Muscle of back (tissue), 13 donors: ENCODE measurements at places on chromosomes 13 and 19.

DNA sequence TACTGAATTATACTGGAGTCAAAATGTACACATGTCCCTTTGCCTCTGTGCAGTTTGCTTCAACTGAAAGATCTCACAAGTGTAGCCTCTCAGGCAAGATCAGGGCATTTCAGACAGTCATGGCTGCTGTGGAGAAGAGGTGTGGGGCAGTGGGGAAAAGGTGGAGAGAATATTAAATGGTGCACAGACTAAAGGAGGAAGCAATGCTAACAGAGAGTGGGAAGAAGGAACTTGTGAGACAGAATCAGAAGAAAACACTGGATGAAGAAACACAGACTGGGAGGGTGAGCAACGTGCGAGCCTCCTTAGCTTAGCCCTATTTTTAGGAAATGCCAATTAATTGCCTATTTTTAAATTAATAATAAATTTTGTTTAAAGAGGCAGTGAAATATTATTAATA, 49.6 kb upstream of the RAP2A start:
- DNase-seq: no peak

GRCh38 chr19:6478815-6479214, 2.8 kb downstream of the DENND1C start:
- no peak for DNase-seq

GRCh38 chr13:36794706-36795105, 24.3 kb upstream of the RFXAP start:
- no peak for DNase-seq

- DNase-seq: no peak
These were observed 2.6 kb downstream of the CRB3 start for GRCh38 chr19:6466526-6467248.

DNA sequence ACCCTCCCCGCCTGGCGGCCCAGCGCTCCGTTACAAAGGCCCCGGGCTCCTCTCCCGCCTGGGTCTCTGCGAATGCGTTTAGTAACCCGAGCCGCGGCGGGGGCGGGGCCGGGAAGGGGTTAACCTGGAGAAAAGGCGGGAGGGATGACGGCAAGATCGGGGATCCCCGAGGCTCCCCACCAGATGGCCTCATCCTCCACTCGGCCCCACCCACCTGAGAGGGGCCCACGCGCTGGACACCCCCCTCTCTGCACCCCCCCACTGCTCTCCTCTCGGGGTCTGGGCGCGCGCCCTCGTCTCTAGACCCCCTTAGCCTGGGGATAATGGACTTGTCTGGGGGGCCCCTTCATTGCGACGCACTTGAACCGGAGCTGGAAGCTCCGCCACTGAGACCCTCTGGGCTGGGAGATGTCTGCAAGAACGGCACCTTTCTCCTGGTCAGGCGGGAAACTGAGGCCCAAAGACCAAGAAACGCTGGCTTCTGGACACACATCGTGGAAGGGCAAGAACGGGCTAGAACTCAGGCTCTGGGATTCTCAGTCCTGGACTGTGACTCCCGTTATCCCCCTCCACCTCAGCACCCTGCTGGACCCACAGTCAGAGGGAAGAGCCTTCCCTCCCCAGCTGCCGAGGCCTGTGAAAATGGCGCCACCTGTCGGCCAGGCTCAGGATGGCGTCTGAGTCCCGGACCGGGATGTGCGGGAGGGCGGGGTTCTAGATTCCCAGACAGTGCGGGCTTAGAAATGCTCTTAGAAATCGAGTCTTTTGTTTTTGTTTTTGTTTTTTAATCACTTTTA, 2.9 kb upstream of the LTBP4 start:
- peak; percentile 95 for DNase-seq

DNA sequence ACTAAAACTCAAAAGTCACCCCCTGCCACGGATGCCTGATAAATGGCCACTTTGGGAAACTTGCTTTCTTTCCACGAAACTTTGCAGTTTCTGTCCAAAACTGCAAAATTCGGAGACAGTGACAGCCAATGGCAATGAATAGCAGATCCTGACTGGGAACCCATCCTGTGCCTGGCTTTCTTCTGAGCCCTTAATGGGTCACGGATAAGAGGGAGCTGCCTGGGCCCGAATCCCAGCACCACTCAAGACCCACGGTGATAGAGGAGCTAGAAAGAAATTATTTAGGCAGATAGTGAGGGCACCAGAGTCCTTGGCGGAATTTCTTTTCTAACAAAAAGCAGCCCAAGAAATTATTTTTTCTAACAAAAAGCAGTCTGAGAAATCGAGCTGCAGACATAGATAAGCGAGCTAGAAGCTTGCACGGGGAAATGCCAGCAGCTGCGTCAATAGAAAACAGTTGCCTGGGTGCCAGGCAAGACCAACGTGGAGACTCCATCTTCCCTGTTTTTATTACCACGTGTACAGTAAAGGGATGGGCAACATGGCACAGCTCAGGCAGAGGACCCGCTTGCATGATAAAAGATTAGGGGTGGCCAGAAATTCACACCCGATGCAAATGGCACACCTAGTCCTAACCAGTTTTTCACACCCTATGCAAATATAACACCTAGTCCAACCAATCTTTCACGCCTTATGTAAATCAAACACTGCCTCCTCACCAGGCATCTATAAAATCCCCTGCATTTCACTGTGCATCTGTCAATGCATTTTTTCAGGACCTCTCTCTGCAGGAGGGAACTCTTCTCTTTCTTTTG, 7.1 kb upstream of the HSH2D start:
- no peak for DNase-seq

- DNase-seq: no peak
These were observed 9.3 kb downstream of the ALOX5AP start for GRCh38 chr13:30744681-30745077.

GRCh38 chr13:46529216-46529919, 23.6 kb upstream of the LRCH1 start:
- no peak for DNase-seq

- DNase-seq: peak; percentile 56
These were observed at the start of gene SLC17A7 for GRCh38 chr19:49441210-49441959. Gene SLC17A7 (minus strand): TSS chr19:49441527. CDS start chr19:49441379, 148 bp downstream.

GRCh38 chr19:28887920-28888618, 324.9 kb downstream of the UQCRFS1 start:
- no peak for DNase-seq

DNA sequence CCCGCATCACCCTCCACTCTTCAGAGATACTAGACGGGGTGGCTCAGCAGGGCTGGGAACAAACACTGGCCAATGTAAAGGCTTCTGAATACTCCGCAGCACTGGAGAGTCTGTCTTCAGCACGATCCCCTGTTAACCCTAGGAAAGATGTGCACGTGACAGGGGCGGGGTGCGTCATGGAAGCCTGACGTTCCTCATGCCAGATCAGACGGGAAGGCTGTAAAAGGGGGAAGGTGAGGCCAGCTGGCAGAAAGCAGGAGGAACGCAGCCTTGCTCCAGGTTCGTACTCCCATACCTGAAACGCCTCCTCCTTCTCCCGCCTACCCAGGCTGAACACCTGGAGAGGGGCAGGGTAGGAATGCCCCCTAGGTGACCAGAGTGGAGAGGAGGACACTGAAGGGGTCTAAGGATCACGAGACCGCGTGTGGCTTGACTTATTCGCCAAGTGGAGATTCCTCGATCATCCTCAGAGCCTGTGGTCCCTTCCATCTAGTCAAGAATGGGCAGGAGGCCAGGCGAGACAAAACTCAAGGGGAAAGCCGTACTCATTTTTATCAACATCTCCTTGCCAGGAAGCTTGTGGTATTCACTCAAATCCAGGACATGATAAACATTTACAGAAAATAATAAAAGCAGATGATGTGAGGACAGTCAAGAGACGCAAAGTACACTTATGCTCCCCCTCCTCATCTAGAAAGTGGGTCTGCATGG, 18.2 kb upstream of the FFAR2 start:
- no peak for DNase-seq

DNA sequence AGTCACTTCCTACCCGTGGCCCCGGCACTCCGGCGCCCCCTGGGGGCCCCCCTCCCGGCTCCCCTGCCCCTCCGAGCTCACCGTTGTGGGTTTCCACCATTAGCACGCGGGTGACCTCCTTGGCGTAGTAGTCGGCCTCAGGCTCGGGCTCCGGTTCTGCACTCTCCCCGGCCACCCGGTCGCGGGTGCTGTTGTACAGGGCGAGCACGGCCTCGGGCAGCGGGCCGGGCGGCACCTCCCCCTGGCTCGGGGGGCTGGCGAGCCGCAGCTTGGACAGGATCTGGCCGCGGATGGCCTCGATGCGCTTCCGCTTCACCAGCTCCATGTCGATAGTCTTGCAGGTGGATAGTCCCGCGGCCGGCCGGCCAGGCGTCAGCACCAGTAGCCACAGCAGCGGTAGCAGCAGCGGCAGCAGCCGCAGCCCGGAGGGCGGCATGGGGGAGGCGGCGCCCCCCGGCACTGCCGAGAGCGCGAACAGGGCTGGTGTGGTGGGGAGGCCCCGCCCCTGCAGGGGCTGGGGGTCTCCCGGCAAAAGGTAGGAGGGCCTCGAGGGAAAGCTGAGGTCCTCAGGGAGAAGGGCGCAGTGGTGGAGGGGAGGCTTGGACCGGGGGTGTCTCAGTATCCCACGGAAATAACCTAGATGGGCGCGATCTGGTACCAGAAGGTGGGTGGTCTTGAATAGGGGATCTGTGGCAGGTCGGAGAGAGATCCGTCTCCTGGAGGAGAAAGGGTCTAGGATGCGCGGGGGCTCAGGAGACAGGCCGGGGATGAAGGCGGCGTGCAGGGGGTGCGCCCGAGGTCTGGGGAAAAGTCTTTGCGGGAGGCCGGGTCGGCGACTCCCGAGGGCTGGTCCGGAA, 885 bp downstream of the TGFB1 start:
- peak; percentile 64 for DNase-seq

- no peak for DNase-seq
These were observed 11.9 kb upstream of the GPR12 start for GRCh38 chr13:26772531-26772930.

- no peak for DNase-seq
These were observed 311.6 kb downstream of the KCNRG start for GRCh38 chr13:50326811-50327210.

DNA sequence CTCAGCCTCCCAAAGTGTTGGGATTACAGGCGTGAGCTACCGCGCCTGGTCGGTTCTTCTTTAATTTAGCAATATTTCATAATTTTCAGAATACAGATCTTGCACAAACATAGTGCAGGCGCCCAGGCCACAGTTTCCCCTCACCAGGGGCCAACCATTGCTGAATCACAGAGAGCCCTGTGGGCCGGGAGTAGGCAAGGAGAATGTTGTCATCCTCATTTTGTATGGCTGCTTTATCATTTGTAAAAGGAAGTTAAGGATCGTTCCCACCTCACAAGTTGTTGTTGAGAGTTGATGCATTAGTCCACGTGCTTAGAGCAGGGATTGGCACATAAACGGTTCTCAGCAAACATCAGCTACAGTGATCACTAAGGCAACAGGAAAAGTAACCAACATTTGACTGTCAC, 30.2 kb downstream of the MEIS3 start:
- DNase-seq: no peak

DNA sequence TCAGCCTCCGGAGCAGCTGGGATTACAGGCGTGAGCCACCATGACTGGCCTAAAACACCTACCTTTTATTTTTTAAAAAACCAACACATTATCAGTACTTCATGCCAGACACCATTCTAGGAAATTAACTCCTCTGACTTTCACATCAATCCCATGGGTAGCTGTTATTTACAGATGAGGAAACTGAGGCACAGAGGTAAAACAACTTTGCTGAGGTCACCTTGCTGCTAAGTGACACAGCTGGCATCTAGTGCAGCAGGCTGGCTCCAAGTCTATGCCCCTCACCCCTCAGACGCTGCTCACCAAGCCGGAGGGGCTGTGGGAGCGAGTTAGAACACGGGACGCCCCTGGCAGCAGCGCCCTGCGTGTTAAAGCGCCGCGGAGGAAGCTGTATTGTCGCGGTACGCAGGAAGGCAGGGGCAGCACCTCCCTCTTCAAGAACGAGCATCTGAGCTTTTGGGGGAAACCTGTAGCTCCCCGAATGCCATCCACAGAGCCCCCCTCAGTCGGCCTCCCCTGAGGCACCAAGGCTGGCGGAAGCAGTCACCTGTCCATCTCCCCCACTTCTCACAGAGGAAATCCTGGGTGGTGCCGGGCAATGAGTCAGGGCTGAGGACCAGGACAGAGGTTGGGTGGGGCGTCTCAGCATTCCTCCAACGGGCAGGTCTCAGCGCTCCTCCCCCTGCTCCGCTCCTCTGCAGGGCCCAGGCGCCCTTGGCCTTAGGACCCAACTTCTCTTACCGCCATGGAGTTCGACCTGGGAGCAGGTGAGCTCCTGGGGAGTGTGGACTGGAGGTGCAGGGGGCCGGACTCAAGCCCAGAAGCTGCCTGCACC, at the start of gene C19orf33:
Gene C19orf33 (plus strand): TSS at position 735 of the 835 bp plus-strand sequence. CDS start 11 bp downstream, at position 746.
- no peak for DNase-seq

- DNase-seq: no peak
These were observed 15.0 kb downstream of the CLEC4M start for GRCh38 chr19:7778081-7778480.

- no peak for DNase-seq
These were observed 2.4 kb downstream of the MBOAT7 start for GRCh38 chr19:54186934-54187381.
